Peyer's patch (tissue), 4 donors: ENCODE measurements at places on chromosomes 12 and 14. TPM values are rescaled to one million over a fixed set of nuclear protein-coding genes. Genes with fewer than 3 reads are reported as not detected.

- DNase-seq = no peak
Measured at GRCh38 chr12:47033081-47033480, 46.3 kb upstream of the PCED1B start.

MIP gene
- total RNA-seq = not detected

DNA sequence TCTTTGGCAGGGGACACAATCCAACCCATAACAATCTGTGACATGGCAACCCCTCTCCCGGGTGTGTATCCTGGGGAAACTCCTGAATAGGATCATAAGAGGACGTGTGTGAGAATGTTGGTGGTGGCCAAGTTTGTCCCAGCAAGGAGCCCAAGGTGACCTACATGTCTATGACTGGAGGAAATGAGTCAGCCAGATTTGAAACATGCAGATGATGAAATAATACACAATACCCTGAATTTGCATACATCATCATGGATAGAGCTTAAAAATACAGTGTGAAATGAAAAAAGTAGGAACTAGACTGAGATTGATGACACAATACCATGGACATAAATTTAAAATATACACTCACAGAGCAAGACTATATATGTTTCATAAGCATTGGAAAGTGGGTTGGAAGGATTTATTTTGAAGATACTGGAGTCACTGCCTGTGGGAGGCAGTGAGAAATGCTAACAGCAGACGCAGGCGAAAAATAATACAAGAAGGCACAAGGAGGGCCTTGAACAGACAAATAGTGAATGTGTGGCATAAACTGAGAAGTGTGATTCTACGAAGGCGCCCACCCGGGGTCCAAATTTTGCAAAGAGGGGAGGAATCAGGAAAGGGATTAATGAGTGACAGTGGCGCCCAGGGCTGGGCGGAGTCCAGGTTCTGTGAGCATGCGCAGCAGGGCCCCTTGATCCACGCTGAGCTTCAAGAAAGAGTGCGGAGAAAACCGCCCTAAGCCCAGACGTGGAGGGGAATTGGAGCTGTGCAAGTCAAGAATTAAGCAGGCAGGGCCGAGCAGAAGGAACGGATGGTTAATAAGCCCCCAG lies 7.0 kb upstream of the MAP1LC3B2 start:
- DNase-seq = no peak

- DNase-seq = no peak
Measured at GRCh38 chr12:116855744-116856470, 25.3 kb downstream of the HRK start.

DNA sequence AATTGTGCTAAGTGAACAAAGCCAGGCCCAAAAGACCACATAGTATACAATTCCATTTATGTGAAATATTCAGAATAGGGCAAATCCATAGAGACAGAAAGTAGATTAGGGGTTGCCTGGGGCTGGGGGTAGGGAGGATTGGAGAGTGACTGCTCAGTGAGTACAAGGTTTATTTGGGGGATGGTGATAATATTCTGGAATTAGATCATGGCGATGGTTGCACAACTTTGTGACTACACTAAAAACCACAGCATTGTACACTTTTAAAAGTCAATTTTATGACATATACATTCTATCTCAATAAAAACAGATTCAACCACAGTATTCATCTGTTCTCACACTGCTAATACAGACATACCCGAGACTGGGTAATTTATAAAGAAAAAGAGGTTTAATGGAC lies 68.7 kb upstream of the MAP1LC3B2 start:
- DNase-seq = no peak

- no peak for DNase-seq
Measured at GRCh38 chr14:68559949-68560348, 232.9 kb downstream of the ZFP36L1 start.

ZDHHC22 gene
- not detected for total RNA-seq

NAV3 gene
- 1.9 TPM for total RNA-seq

GPR162 gene
- total RNA-seq = 11.6 TPM

- DNase-seq = no peak
Measured at GRCh38 chr14:89648510-89648909, 231.5 kb upstream of the FOXN3 start.

GRCh38 chr12:117912756-117913155 lies 56.0 kb downstream of the KSR2 start:
- DNase-seq = no peak

DNA sequence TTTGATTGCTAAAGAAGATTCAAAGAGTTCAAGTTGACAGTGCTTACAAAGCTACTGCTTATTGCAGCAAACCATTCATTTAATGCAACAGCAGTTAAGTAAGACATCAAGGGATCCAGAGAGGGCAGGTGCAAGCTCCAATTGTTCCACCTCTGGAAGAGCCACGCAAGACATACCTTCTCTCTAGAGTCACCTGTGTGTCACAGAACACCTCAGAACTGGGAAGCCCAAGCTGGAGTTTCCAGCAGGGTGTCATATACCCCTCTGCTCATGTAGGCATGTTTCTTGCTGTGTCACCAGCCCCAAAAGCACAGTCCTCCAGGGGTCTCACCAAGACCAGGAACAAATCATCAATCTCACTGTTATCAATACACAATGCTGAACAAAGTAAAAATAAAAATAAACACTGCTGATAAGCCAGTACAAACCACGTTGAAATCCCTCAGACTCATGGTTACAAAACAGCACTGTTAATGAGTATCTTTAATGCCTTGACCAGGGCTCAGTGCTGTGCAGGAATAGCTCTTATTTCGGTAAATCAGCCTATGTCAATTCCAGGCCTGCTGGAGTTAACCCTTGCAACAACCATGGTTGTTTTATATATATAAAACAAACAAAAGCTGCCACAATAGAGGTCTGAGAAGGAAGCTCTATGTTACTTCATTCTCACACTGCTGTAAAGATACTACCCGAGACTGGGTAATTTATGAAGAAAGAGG lies 37.4 kb upstream of the BATF start:
- DNase-seq = no peak

KRT73 gene
- not detected for total RNA-seq

CLEC9A gene
- not detected for total RNA-seq

GRCh38 chr12:113466454-113467141 lies 5.1 kb downstream of the LHX5 start:
- no peak for DNase-seq

ADGRD1 gene
- total RNA-seq = 27.2 TPM

DNA sequence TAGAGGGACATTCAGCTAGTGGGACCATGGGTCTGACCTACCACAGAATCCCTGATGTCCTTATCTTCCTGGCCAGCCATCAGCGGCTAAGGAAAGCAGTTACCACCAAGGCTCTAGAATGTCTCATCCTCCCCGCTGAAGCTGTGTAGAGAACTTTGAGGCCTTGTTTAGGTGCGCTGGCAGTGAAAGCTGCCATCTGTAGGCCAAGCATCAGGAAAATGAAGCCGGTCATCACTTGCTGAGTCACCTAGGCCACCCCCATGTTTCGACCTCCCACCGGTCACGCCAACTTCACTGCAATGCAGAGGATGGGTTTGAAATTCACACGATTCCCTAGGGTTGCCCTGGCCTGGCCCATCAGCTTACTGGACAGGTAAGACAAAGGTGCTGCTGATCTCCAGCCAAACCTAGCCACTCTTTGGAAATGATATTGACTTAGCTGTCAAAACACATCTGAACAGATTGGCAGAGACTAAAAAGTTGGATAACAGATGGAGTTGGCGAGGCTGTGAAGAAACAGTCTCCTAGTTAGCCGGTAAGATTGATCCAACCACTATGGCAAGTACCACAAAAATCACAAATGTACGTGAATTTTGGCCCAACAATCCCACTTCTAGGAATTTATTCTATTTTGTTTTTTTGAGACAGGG lies 52.0 kb downstream of the NOS1 start:
- DNase-seq = no peak

- DNase-seq = no peak
Measured at GRCh38 chr14:46063872-46064271, 587.7 kb downstream of the RPL10L start.

SLC25A47 gene
- total RNA-seq = 1.2 TPM

GRCh38 chr12:52446367-52447045 lies 5.4 kb downstream of the KRT6B start:
- DNase-seq = no peak

GRCh38 chr12:49969027-49969426 lies 3.7 kb upstream of the AQP6 start:
- no peak for DNase-seq

GRCh38 chr12:88935856-88936255 lies 355.6 kb upstream of the KITLG start:
- DNase-seq = no peak
